Fibroblast of the conjunctiva (primary cell): ENCODE measurements at places on chromosomes 2 and 18.

DNA sequence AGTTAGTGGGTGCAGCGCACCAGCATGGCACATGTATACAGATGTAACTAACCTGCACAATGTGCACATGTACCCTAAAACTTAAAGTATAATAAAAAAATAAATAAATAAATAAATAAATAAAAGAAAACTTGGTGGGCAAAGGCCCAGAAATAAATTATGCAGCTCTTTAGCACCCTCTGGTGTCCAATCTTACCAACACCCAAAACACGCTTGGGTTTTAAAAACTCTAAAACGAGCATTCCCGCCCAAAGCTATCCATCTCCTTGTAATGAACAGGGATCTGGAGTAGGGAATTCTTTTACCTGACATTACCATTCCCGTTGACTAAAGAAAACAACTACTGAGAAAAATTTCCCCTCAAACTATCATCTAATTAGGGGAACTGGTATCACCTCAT, 2005.9 kb upstream of the CELF4 start:
- DNase-seq = no peak

- no peak for DNase-seq
Observed at GRCh38 chr2:176484838-176485237, 215.6 kb downstream of the MTX2 start.

GRCh38 chr2:65350651-65351056, 81.7 kb downstream of the SPRED2 start:
- DNase-seq = no peak

DNA sequence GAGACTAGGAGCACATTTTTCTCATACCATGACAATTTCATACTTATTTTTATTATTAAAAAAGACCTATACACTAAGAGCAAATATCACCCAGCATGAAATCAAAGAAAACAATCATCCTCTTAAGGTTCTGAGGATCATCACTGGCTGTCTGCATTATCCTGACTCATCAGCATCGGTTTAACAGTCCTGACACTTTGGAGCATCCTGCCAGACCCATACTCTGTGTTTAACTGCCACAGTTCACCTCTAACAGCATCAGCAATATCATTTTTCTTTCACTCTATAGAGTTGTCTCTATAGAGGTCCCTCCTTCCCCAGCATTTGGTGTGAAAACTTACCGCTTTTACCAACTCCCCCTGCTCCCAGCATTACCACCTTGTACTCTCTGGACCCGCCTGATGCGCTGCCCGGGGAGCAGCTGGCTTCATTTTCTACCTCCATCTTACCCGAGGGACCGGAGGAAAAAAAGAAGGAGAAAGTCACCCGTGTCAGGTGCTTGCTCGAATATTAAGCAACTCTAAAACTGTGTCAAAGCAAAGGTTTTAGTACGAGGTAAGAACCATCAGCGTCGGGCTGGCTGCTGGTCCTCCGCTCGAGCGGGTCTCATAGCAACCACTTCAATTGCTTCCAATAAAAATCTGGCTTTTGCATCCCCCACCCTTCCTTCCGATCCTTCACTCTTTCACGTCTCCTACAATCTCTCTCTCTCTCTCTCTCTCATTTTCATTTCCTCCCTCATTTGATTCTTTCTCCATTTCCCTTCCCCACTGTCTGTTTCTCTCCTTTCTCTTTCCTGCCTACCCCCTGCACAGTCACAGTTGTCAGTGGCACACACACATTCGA, at the start of gene RIT2:
Gene RIT2 (minus strand): TSS at position 610 of the 846 bp plus-strand sequence.
- DNase-seq = no peak

- no peak for DNase-seq
Observed at GRCh38 chr2:112750560-112750843, 13.9 kb downstream of the CKAP2L start.

DNA sequence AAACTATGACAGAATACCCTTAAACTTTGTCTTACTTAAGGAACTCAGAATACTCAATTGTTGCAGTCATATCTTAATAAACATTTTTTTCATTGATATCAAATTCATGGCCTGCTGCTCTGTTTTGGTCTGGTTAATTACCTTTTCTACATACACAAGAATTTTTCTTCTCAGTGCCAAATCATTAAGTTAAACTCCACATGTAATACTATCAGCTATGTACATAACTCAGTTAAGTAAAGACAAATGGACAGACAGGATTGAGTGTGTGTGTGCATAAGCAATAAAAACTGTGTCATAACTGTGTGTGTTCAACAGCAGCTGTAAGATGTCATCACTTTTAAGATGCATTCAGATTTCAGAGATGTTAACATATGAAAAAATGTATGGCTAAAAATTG, 34.4 kb downstream of the VRK2 start:
- DNase-seq = no peak

GRCh38 chr18:72235422-72235821, 308.7 kb downstream of the CBLN2 start:
- no peak for DNase-seq

DNA sequence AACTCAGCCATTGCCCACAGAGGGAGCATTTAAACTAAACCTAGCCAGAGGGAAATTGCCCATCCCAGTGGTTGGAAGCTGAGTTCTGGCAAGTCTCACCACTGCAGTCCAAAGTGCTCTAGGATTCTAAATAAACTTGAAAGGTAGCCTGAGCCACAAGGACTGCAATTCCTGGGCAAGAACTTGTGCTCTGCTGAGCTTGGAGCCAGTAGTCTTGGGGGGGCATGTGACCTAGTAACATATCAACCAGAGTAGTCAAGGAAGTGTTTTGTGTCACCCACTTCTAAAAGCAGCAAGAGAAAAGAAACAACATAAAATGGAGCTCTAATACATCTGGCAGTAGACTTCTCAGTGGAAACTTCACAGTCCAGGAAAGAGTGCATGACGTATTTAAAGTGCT, 167.0 kb downstream of the PTH2R start:
- no peak for DNase-seq

GRCh38 chr18:41657189-41657588, 297.8 kb upstream of the PIK3C3 start:
- DNase-seq = no peak

DNA sequence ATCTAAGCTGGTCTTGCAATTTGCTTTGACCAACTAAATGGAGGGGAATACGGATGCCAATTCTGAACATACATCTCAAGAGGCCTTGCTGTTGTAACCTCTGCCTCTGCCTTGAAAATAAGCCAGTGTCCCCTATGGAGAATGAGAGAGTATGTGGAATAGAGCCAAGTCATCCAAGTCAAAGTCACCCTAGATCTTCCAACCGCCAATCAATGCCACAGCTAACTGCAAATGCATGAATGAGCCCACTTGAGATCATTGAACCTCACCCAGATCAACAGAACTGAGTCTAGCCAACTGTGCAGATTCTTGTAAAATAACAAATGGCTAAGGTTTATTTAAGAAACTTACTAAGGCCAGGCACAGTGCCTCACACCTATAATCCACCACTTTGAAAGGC, 139.8 kb upstream of the TANK start:
- no peak for DNase-seq

DNA sequence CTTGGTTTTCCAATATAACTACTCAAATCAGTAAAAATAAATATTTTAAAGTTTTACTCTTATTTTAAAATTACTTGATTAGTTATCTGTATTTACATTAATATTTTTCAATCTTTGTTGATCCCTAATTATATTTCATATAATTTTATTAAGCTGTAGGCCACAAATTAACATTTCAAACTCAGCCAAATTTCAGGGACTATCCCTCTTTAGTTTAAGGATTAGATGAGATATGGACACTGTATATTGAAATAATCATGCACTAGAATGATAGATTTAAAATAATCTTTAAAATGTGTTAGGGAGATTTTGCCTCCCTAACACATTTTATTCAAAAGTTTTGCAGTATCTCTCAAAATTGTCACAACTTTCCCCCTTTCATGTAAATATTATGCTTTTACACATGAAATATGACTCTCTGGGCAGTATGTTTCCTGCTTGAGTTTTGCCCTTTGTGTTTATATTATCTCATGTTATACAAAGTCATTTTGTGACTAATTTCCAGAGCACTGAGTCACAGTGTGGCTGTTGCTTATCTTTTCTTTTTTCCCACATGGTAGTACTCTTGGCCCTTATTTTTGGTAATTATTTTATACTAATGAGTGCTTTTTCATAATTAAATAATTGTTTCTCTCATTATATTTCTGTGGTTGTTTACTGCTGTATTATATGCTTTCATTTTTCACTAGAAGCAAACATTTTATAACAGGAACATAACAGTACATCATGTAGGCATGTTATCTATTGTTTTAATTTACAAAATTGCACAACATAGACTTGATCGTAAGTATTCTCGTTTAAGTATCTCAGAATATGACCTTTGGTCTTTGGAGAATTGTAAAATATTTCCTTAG, 1.2 kb downstream of the TFPI start:
- peak; percentile 30 for DNase-seq

- no peak for DNase-seq
Observed at GRCh38 chr2:206739271-206739670, 21.1 kb upstream of the DYTN start.

DNA sequence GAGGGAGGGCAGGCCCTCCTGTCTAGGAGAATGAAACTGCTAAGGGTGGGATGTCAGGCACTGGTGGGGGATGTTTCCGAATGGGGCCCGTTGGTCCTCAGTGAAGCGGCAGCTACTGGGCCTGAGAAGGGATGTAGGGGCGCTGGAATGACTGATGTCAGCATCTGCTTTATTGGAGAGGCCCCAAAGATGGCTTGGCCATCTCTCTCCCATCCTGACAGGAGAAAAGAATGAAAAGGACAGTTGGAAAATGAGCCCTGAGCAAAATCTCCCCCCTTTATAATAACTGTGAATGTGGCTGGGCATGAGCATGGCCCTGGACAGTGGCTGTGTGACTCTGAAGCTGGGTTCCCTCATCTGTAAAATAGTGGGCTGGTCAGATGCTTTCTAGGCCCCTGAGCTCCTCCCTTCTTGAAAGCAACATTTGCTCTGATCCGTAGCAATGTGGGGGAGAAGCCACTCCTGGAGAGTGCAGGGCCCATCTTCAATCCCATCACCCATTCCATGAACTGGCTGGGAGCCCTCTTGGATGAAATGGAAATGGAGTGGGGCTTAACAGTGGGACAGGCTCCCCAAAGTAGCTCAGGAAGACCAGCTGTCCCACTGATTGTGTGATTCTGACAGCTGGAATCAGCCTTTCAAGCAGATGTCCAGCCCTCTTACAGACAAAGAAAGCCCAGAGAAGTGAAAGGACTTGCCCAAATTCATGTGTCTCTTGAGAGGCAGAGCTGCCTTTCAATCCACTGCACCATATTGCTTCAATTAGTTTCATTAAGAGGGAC, 232.7 kb upstream of the SMAD2 start:
- DNase-seq = no peak

DNA sequence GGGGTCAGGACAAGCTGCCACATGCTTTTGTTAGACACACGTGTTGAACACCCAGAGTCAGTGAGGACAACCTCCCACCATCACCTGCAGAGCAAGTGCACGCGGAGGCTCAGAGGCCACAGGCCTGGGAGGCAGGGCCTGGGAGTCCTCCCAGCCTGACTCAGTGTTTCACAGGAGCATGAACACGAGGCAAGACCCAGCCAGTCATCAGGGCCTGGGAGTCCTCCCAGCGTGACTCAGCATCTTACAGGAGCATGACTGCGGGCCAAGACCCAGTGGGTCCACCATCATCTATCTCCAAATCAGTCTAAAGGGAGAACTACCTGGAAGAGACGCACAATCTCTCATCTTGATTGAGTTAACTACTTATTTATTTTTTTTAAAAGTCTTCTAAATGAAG, 112.6 kb upstream of the PXDN start:
- no peak for DNase-seq
